Fibroblast of skin of abdomen (primary cell): ENCODE measurements at places on chromosomes 7 and 10.

DNA sequence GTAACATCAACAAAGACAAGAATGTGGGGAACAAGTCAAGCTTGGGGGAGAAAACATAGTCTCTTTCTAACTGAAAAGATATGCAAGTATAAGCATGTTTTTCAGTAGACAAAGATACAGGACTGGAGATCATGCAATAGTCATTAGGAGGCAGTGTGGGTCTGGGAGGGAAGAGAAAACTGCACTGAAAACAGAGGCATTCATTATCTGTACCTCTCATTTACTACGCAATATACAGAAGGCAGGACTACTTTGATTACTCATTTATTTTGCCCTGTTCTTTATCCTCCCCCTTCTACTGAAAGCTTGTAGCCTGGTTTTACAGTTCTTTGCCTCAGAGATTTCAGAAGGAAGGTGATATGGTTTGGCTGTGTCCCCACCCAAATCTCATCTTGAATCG is 341.2 kb downstream of the CRPPA start:
- DNase-seq: no peak

DNA sequence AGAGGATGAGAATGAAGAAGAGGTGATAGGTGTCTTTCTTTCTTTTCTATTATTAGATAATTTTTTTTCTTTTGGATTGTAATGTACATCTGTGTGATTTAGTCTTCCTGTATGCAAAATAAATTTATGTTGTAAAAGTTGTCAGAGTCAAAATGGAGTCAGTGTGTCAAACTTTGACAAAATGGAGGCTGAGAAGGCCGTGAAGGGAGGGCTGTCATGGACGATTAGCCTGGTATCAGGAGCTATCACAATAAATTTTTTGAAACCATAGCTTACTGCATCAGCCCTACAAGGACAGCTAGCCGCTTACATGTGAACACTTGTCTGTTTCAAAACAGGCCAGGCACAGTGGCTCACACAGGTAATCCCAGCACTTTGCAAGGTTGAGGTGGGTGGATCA is 67.6 kb downstream of the EXOC6 start:
- DNase-seq: no peak

DNA sequence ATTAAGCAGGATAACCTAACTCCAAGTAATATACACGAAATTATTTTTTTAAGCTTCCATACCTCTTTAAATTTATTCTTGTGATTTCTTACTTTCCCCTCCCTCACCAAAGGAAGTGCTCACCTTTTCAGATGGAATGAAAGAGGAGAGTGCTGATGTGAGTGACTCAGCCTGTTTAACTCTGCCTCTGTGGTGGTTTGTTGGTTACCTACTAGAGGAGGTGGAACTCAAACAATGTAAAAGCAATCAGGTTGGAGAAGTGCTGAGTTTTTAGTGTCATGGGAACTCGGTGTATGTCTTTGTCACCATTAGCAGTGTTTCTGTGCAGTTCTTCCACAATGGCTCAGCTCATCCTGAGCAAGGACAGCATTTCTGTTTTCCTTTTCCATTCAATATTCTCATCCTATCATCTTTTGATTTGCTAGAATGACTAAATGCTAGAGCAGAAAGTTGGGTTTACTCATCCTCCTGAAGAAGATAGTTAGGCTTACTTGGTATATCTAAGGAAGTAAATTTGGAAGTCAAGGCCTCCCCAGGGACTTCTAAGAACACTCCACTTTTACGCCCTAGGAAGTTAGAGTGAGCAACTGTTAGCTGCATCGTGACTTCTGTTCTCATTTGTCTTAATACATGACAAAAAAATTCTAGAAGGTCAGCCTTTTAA is 6.0 kb downstream of the ADD3 start:
- no peak for DNase-seq

- DNase-seq: no peak
Measured at GRCh38 chr10:94490789-94491039, 54.9 kb upstream of the HELLS start.

DNA sequence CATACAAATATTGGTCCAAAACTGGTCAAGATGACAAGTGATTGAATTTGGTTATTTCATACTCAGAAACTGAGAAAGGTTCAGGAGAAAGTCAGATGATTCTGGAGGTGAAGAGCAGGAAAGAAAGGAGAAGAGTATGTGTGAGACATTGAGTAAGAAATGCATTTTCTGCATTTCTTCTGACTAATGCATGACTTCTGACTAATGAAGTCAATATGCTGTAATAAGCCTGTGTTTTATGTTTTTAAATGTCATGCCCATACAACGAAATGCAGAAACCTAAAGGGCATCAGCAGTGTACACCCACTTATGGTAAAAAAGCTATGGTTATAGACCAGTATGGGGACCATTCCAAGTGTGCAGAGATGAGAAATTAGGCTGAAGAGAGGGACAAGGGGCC is 1227.8 kb upstream of the SORCS1 start:
- DNase-seq: peak; percentile 78

DNA sequence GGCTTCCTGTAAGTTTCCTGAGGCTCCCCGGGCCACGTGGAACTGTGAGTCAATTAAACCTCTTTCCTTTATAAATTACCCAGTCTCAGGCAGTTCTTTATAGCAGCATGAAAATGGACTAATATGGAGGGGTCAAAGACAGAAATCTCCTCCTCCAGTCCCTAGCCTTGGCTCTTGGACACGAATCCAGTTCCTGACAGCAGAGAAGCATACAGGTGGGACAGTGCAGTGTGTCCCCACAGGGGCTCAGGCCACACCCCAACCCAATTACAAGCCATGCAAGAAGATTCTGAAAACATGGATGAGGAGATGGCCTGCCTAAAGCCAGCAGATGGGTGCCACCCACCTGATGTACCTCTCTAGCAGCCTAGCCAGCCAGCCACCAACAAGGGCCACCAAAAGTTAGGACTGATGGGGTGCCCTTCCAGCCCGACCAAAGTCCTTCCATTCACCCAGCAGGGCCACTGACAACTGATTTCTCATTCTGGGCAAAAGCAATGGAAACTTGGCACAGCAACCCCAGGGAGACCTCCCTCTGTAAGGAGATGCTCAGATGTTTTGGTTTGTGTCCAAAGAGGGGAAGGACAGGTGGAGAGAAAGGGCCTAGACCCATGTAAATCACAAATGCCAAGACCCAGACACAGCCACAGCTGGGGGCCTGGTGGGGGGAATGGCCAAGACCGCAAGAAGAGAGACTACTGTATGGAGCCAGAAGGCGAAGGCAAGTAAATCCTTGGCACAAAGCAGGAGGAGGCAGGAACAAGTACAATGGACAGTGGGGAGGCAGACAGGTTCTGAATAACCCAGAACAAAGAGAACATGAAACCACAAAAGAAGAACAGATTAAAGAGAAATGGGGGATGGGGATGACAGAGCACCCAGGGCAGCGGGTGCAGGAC is 13.6 kb downstream of the GPRIN2 start:
- DNase-seq: no peak

DNA sequence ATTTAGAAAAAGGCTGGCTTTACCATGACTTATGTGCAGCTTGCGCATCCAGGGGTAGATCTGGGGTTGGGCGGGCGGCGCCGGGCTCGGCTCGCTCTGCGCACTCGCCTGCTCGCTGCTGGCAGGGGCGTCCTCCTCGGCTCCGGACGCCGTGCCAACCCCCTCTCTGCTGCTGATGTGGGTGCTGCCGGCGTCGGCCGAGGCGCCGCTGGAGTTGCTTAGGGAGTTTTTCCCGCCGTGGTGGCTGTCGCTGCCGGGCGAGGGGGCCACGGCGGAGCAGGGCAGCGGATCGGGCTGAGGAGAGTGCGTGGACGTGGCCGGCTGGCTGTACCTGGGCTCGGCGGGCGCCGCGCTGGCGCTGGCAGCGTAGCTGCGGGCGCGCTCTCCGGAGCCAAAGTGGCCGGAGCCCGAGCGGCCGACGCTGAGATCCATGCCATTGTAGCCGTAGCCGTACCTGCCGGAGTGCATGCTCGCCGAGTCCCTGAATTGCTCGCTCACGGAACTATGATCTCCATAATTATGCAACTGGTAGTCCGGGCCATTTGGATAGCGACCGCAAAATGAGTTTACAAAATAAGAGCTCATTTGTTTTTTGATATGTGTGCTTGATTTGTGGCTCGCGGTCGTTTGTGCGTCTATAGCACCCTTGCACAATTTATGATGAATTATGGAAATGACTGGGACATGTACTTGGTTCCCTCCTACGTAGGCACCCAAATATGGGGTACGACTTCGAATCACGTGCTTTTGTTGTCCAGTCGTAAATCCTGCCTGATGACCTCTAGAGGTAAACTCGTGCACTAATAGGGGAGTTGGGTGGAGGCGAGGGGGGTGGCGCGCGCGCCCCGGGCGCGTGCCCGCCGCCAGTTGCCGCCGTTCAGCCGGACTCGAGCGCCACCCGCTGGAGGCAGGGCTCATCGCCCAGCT is at the start of gene HOXA5:
Gene HOXA5, minus strand, starts transcription at position 659 of the 927 bp plus-strand sequence. Its CDS starts 74 bp downstream, at position 585.
- DNase-seq: peak; percentile 91

DNA sequence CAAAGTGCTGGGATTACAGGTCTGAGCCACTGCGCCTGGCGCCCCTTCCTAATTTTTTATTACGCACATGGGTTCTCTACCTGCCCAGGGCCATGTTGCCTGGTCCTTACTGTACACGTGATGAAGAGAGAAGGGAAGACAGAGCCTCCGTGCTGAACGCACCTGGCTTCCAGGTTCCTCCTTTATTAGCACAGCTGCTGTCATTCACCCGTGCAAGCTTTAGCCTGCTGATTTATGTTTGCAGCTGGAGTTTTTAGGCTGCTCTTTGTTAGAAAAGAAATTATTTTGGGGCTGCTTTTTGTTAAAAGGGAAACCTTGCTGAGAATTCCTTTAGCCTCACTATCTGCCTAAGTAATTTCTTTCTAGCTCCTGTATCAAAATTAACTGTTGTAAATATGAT is 417.0 kb downstream of the CALN1 start:
- no peak for DNase-seq

- DNase-seq: no peak
Measured at GRCh38 chr10:17452060-17452841, 2.1 kb downstream of the ST8SIA6 start.

- DNase-seq: peak; percentile 76
Measured at GRCh38 chr7:126727930-126728391, 524.8 kb downstream of the GRM8 start.

GRCh38 chr7:133255486-133255885 is 2.6 kb downstream of the EXOC4 start:
- no peak for DNase-seq

DNA sequence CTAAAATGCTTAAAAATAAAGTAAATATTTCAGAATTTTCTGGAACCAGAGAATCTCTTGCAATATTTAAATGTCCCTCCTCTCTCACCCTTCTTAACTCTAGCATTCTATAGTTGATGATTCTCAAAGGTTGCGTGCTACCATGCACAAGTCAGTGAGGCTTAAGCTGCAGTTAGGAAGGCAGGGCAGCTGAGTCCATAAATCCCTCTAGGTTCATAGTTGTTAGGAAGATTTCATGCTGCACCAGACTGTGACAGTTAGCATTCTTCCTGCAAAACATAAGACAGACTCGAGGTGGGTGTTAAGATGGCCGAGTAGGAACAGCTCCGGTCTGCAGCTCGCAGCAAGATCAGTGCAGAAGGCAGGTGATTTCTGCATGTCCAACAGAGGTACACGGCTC is 70.6 kb downstream of the MET start:
- DNase-seq: no peak

DNA sequence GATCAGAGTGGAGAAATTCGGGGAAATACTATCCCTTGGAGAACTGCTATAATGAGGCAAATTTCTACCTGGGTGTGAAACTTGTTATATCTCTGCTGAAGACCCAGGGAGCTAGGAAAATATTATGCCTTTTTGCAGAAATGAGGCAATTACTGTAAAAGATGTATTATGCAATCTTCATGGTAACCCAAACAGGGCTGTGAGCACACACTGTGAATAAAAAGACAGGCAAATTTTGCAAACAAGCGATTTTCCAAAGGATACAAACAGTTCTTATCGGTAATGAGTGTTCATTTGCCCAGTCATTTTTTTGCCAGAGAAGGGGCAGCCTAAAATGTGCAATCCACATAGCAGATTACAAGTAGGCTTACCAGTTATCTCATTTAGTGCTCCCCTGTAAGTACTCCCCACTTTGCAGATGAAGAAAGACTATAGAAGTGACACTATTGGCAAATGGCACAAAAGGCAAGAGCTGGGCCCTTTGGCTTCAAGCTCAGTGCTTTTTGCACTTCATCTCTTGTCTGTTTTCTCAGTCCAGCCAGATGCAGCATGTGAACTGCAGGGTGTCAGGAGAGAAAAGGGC is 205.8 kb downstream of the HECW1 start:
- DNase-seq: no peak

GRCh38 chr10:99964791-99965190 is 45.0 kb downstream of the DNMBP start:
- peak; percentile 27 for DNase-seq

DNA sequence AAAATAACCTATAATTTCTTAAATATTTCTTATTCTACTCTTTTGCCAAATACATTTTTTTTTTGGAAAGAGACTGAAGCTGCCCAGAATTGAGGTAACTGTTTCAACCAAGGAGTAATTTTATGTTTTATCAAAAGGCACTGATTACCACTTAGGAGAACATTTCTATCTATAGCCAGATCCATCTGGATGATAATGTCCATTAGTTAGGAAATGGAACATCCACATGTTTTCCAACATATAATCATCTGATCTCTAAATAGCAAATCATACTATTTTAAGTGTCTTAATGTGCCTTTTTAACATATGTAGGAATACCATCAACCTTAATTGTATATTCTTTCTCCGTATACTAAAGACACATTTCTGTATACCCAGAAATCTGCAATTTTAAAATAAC is 1068.9 kb downstream of the NXPH1 start:
- no peak for DNase-seq

GRCh38 chr10:82266438-82266837 is 391.4 kb downstream of the NRG3 start:
- DNase-seq: peak; percentile 65

- peak; percentile 17 for DNase-seq
Measured at GRCh38 chr10:34320265-34320664, 494.8 kb downstream of the PARD3 start.

GRCh38 chr10:48253970-48254657 is 20.4 kb downstream of the FRMPD2 start:
- DNase-seq: peak; percentile 54

GRCh38 chr7:64184376-64184775 is 22.6 kb upstream of the ZNF735 start:
- no peak for DNase-seq

GRCh38 chr10:71465551-71466252 is 69.0 kb downstream of the CDH23 start:
- DNase-seq: no peak

DNA sequence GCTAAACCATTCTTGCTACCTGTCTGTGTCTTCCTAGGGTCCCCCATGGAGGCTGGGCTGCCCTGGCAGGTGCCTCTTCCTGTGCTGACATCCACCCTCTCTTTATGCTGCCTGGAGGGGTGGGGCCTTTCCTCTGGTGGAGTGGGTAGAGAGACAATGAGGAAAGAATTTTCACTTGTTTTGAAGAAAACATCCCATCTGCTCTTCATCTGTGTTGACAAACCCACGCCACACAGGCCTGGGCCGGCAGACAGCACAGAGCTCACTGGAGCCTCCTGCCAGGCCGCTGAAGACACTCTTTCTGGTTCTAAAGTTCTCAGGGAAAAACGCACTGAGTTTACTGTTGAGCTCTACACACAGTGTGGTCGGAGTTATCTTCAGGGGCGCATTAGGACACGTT is 328.2 kb downstream of the GLRX3 start:
- no peak for DNase-seq
